Forelimb muscle (tissue), 1 donor: ENCODE measurements at places on chromosomes 4 and X.

DNA sequence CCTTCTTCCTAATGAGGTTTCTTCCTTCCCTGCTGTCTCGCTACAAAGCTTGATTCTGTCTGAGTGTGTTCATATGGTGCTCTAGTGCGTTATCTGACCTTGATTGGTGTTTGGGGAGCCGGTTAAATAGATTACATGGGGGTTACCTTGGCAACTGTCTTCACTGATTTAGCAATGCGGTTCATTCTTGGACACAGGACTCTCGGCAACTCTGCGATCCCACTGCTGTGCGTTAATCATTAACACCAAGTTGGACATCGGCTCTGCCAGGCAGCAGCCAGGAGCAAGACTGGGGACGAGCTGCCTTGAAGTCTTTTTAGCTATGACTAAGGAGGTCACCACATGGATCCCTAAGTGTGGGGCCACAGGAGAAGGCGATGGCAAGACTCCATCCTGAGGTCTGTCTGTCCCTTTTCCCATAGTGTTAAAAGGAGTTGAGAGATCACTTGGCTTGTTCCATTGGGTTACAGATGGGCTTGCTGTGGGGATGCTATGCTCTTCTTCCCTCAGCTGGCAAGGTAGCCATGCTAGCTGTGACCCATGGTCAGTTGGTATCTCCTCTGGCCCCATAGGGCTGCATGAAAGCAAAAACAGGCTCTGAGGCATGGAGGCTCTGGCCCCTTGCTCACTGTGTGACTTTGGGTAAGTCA lies 93.4 kb upstream of the MAMLD1 start:
- no peak for DNase-seq

DNA sequence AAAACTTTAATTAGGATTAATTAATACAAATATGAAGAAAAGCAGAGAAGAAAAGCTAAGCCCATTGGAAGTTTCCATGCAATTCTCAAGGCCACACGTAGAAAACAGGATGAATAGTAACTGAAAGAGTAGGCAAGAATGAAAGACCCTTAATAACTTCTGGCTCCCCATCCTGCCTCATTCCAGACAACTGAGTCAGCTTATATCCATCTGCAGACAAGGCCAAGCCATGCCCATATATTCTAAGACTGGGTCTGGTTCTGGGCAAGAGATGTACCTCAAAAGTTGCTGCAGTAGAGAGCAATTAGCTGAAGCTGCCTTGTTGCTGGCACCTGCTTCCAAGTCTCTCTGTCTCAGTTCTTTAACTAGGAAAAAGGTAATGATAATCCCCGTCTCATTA lies 244.1 kb downstream of the GPC3 start:
- DNase-seq = no peak

- DNase-seq = no peak
Observed at GRCh38 chrX:134749706-134750445, 91.6 kb upstream of the PLAC1 start.

GRCh38 chr4:15343000-15343399 lies 84.8 kb upstream of the C1QTNF7 start:
- no peak for DNase-seq

GRCh38 chr4:76595435-76595834 lies 160.4 kb downstream of the SHROOM3 start:
- DNase-seq = no peak

GRCh38 chr4:3322059-3322550 lies 29.3 kb downstream of the RGS12 start:
- DNase-seq = no peak

GRCh38 chr4:94426783-94427182 lies 25.0 kb upstream of the PDLIM5 start:
- DNase-seq = no peak

- DNase-seq = no peak
Observed at GRCh38 chr4:184879271-184879670, 53.5 kb upstream of the ACSL1 start.

DNA sequence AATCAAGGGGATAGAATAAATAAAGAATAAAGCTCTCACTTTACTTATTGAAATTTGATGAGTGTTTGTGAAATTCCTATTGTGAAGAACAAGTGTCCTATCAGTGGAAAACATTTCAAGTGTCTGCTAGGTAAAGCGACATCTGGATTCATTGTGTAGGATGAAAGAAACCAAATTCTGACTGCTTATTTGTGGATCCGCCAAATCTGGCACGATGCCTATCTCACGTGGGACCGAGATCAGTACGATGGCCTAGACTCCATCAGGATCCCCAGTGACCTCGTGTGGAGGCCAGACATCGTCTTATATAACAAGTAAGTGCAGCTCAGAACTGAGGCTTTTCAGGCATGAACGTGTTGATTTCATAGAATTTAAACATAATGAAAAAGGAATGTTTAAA lies 1.9 kb downstream of the CHRNA9 start:
- DNase-seq = no peak

GRCh38 chr4:23856630-23857029 lies 33.2 kb downstream of the PPARGC1A start:
- no peak for DNase-seq

DNA sequence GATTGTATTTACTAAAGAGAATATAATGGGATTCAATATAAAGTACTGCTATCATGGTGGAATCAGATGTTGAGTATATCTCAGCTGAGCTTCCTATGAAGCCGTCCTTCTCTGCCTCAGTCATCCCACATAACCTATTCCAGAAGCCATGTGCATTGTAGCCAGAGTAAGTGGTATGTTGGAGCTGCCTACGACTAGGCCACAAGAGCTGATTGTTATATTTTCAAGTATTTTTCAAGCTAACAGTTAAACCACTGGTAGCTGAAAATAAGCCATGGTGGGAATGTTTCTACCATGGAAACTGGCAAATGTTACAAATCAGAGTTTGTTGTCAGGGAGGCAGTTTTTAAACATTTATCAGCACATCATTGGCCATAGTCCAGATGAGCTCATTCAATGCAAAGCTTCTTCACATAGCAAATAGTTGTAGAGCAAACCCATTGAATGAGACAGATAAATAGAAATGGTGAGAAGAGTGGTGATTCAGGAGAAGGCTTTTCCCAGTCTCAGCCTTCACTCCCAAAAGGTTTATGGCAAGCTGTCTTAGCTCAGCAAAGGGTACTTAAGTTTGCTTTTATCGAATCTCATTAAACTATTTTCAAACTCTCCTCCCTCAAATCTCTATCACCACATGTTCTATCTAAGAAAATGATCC lies 436.4 kb downstream of the PCDH19 start:
- no peak for DNase-seq
